ENCODE measurements at places on chromosomes 5 and 9. TPM values are rescaled to one million over a fixed set of nuclear protein-coding genes. Genes with fewer than 3 reads are reported as not detected.

The SLC36A1 gene
- total RNA-seq = 3.9 TPM

GRCh38 chr9:6822696-6823095, 64.9 kb downstream of the KDM4C start:
- H3K36me3 ChIP-seq = peaks cover 16% of the 10 kb centered on the region
- no peak overlapping the region for H3K27ac ChIP-seq
- no peaks in the 10 kb centered on the region for H3K4me1 ChIP-seq
- H3K4me3 ChIP-seq = no peak overlapping the region

GRCh38 chr5:9381464-9381863, 164.4 kb downstream of the SEMA5A start:
- H3K27ac ChIP-seq = no peak overlapping the region
- DNase-seq = no peak
- no peaks in the 10 kb centered on the region for H3K36me3 ChIP-seq
- H3K4me1 ChIP-seq = no peaks in the 10 kb centered on the region
- H3K4me3 ChIP-seq = no peak overlapping the region

- DNase-seq = no peak
- H3K27ac ChIP-seq = no peak overlapping the region
- H3K4me1 ChIP-seq = no peaks in the 10 kb centered on the region
- no peak overlapping the region for H3K4me3 ChIP-seq
- no peaks in the 10 kb centered on the region for H3K27me3 ChIP-seq
These were observed 679.8 kb downstream of the CETN3 start for GRCh38 chr5:89729623-89730301.

DNA sequence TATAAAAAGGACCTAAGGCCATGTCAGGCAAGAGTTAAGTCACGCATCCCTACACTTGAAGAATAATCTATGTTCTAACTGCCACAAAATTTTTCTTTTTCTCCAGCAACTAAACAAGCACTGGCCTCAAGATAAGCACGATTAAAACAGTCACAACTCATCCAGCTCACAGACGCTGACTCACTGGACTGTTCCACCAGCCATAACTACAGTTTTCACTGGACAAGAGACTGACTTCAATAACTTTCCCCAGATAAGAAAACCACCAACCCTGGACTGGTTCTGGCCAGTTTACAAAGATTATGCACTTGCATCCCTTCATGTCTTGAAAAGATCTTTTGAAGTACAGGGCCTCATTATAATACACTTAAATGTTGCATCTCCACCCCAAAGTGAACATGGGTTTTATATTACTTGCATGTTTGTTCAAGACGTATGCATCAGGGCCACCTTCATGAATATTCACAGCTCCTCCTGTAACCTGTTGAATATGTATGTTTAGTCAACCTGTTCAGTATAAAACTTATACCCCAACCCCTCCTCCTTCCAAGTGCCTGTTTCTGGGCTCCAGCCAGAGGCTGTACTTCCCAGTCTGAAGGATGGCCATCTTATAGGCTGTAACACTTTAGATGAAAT, 129.3 kb upstream of the EPB41L4A start:
- no peaks in the 10 kb centered on the region for H3K4me1 ChIP-seq
- no peak overlapping the region for H3K4me3 ChIP-seq
- H3K27ac ChIP-seq = peak overlapping the region; percentile 6
- H3K36me3 ChIP-seq = no peaks in the 10 kb centered on the region
- DNase-seq = no peak

The UNC5A gene
- not detected for total RNA-seq
